ENCODE measurements at places on chromosomes 13 and 19.
A peak's percentile ranks its signal among the peaks of the same experiment; 100 is the strongest.

DNA sequence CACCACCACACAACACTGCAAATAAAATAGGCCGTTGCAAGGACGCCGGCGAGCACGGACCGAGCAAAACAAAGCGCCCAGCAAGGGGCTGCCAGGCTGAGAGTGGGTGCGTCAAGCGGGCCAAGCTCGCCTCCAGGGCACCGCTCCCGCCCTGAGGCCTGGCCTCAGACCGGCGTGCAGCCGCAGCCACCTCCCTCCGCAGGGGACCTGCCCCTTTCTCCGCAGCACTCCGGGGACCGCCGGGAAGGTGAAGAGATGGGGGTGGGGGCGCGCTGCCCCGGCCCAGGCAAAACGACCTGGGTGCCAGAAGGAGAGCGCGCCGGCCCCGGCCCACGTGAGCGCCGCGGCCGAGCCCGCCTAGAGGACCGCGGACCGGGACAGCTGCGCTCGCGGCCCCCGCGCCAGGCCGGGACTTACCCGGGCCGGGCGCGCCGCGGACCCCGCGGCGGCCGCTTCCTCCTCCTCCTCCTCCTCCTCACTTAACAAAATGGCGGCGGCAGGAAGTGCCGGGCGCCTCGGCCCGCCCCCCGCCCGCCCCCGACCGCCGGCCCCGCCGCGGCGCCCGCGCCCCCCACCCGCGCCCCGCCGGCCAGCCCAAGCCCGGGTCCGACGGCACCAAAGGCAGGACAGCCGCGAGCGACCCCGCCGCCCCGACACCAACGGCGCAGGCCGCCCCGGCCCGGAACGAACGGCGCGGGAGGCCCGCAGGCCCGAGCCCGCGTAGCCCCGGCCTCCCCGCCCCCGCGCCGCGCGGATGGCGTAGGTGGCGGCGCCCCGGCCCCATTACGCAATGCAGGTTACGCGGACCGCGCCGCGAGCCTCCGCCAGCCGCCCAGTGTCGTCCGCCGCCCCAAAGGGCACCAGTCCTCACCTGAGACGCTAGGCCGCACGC is 674 bp downstream of the BRD4 start:
- peak; percentile 67 for DNase-seq

GRCh38 chr13:42548731-42549551 is 25.0 kb upstream of the TNFSF11 start:
- DNase-seq, result no peak

- no peak for DNase-seq
These were observed 2.6 kb downstream of the ISYNA1 start for GRCh38 chr19:18435178-18435841.

DNA sequence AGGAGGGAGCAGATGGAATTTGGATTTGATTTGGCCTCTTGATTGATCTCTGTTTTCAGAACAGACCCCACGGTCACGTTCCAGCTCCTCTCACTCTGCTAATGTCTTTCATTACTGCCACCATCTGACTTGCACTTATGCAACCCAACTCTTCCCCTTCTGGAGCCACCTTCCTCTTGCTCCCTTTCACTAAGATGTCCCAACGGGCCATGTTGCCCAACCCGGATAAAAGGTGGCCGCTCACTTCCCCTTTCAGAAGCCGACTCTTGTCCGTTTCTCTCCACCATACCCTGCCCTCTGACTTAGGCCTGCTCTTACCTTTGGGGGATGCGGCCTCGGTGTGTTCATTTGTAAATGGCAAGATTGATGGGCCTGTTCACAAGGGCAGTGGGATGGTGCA is 27.4 kb upstream of the CYP4F8 start:
- DNase-seq, result no peak

- no peak for DNase-seq
These were observed 20.7 kb downstream of the OBI1 start for GRCh38 chr13:78638216-78638615.

DNA sequence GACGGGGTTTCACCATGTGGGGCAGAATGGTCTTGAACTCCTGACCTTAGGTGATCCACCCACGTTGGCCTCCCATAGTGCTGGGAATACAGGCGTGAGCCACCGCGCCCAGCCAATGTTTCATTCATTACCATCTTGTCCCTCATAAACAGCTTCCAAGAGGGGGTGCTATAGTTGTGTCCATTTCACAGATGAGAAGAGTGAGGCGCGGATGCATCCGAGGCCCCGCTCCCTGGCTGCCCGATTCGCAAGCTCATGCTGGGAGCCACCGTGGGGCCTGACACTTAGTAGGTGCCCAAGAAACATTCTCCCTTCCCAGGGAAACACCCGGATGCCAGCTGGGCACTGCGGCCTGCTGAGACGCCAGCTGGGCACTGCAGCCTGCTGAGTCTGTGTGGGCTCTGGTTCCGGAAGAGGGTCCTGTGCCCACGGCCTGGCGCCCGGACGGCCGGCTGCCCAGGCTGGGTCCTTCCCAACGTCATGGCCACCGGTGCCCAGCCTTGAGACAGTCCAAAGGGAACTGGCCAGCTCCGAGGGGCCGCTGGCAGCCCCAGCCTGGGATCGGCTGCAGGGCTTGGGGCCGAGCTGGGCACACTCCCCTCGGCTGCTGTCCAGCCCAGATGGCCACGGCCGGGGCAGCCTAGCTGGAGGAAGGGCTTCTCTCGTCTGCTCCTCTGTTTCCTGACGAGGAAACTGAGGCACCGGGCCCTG is 54.7 kb downstream of the NFIC start:
- DNase-seq, result no peak

DNA sequence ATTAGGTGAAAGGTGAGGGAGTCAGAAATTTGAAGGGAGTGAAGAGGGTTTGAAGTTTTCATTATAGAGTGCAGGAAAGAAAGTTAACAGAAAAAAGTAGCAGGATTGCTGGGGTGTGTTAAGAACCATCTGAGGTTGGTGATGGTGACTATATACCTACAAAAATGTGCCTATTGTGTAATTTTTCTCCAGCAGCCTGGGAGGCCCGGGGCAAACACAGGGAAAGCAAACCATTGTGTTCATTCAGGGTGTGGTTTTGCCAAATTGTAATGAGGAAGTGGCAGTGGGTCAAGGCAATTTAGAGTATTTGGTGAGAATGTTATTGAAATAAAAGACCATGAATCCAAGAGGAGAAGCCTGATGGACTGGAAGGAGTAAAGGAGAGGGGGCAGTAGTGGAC is 8.2 kb upstream of the SUCLA2 start:
- DNase-seq, result no peak

DNA sequence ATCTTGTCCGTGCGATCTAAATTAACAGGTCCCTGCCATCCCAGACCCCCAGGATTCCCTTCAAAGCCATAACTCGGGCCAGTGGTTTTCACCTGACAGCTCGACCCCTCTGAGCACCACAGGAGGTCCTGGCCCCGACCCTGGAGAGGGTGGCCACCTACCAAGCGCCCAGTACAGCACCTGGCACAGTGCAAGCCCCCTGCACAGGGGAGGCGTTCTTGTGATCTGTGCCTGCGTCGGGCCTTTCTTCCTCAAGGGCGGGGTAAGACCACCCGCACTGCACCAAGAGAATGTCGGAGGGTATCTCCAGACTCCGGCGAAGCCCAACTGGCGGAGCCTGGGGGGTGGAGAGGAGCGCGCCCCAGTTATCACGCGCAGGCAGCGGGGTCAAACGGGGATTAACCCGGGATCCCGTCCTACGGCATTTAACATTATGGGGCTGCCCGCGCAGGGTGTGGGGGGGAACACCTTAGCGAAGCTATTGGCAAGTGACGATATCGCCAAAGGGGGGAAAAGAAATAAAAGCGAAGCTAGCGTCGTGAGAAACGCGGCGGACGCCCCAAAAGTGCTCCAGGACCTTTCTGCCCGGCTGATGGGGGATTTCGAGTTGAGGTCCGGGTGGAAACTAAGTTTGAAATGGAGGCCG is 1.3 kb upstream of the HNRNPL start:
- peak; percentile 43 for DNase-seq

DNA sequence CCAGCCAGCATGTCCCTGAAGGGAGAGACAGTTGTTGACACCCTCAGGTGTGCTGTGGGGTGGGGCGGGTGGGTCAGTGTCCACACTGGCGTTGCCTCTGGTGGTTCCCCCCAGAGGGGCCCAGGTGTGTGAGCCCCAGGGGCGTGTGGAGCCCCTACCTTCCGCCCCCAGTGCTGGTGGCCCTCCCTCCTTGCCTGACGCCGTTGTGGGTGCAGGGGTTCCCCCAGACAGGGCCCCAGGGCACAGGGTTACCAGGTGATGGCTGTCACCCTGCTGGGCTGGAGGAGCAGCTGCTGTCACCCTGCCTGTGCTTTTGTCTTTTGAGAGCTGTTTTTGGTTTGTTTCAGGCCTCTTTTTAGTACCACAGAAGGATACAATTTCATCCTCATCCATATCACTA is 27.2 kb downstream of the ATP4B start:
- DNase-seq, result no peak

Measured in CD4-positive, alpha-beta T cell treated with Interleukin-6 for 4 hours (primary cell).